ENCODE measurements at places on chromosomes 16 and 17.

DNA sequence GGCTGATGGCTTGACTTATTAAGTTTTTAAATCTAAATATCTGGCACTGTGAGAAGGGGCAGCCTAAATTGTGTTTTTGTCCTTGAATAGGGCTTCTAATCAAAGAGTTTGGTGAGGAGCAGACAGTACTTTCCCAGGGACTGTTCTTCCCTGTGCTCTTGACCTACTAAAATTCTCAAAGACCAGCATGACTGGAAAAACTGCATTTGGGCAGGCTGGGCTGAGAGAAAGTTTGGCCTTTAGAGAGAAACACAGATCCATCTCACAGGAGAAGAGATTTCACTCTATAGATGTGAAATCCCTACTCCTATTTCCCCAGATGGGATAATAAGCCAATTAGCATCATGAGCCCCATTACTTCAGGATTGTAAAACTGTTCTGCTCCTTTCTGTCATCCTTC lies 7.3 kb downstream of the PCTP start:
- no peak for DNase-seq

- no peak for DNase-seq
Observed at GRCh38 chr17:58127846-58128245, 20.3 kb upstream of the OR4D1 start.

- no peak for DNase-seq
Observed at GRCh38 chr17:31321966-31322365, 544 bp upstream of the EVI2A start.

DNA sequence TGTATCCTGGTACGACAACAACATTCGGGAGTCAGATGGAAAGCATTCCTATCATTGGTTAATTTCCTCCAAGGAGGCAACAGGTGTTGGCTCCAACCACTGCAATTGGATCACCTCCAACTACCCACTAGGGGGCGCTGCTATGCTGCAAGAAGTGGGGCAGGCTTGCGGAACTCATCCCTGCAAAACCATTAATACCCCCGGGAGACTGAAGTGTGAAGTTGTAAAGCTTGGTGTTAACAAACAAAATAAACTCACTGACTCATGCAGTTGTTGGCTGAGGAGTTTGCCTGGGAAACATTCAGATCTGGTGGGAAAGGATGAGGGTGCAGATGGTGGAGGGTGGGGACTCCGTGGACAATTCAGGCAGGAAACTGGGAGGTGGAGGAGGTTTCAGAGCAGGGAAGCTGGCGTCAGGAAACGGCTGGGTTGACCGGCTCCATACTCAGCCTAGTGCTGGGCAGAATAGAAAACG lies 84.9 kb downstream of the HS3ST2 start:
- DNase-seq, result no peak

DNA sequence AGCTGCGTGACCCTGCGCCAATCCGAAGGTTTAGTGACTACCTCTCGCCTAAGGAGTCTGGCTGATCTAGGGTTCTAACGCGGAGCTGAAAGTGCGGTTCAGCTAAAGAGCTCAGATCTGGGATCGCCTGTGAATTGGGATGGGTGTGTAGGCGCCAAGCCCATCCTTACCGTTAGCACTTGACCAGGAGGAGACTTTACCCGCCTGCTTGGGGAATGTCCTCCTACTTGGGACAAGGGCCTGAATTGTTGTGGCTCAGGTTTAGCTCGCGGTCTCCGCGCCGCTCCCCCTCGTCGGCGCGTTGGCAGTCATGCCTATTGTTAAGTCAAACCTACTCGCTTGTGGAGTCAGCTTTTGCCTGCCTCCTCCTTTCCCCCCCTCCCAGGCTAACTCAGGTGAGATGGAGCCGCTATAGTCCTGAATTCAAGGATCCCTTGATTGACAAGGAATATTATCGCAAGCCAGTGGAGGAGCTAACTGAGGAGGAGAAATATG lies 480 bp downstream of the MRPS7 start:
- no peak for DNase-seq

- DNase-seq, result no peak
Observed at GRCh38 chr17:6561446-6561845, 5.1 kb upstream of the PITPNM3 start.

DNA sequence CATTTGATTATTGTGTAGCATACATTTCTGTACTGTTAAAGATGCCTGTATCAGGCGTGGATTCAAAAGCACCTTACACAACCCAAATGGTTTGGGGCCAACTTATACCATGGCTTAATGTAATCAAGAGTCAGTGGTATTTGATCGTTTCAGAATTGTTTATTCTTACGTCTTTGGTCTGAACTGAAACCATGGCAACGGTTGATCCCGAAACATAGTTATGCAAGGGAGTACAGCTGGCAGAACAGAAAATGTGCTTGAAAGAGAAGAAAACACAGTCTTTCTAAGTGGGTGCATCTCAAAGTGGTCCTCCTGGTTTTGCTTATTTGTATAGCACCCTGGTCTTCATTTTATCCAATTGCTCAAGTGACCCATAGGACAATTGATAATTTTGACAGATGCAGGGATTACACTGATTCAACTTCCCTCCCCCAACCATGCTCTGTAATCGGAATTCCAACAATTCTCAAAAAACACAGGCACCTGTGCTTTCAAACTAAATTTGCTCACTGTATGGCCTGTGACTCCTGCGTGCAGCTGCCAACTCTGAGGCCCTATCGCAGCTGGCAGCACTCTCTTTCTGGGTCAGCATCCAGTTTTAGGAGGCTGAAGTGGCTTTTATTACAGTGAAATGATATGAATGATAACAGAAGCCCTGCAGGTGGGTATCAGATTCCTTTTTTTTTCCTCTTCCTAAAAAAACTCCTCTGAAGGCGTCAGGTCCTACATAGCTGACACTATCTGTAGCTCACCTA lies 77.0 kb upstream of the AXIN2 start:
- no peak for DNase-seq

DNA sequence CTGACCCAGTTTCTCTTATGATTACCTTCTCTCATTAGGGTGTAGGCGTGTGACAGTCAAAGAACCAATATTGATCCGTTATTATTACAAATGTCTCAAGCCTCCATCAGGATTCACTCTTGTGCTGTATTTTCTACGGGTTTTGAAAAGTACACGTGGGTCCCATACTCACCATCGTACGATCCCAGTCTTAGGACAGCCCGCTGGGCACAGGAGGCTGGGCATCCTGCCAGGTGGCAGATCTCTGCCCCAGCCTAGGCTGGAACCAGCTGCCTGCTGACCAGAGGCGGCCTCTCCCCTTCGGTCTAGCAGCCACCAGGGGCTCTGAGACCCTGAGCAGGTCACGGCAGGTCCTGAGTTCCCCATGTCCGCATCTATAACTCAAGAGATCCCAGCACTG lies 2.0 kb upstream of the METRNL start:
- DNase-seq, result no peak

GRCh38 chr17:45784741-45785479 lies 790 bp downstream of the CRHR1 start:
- DNase-seq, result no peak

Data from stimulated activated CD4-positive, alpha-beta T cell treated with anti-CD3 and anti-CD28 coated beads, TNF-alpha, amount 100 ng/mL, for 1 hour (primary cell).